Stimulated activated CD8-positive, alpha-beta memory T cell treated with anti-CD3 and anti-CD28 coated beads, Interleukin-4, amount 100 ng/mL, for 24 hours (primary cell): ENCODE measurements at places on chromosomes 3 and 15.

- DNase-seq: no peak
Measured at GRCh38 chr3:20056725-20057611, 16.7 kb downstream of the KAT2B start.

DNA sequence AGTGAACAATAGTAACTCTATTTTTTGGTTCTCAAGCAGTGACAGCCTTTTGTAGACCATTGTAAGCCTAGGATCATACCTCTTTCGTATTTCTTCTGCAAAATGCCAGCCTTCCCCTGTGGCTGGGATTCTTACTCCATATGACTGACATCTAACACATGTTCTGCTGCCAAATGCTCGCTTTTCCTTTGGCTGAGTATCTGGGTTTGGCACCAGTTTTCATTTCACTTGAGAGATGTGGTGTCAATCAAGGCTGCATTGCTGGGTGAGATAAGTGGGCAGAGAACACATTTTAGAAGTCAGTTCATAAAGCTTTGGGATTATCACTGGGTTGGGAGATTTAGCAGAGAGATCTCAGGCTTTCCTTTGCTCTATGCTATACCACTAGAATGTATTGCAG lies 514.7 kb upstream of the SGO1 start:
- no peak for DNase-seq

- DNase-seq: no peak
Measured at GRCh38 chr3:148395821-148396220, 301.9 kb upstream of the AGTR1 start.

- no peak for DNase-seq
Measured at GRCh38 chr3:127288921-127289705, 1.3 kb upstream of the PRR20G start.

- no peak for DNase-seq
Measured at GRCh38 chr3:42045708-42046243, 45.4 kb upstream of the TRAK1 start.

GRCh38 chr15:80572337-80572736 lies 122.8 kb upstream of the ABHD17C start:
- DNase-seq: no peak

GRCh38 chr3:54761637-54762036 lies 166.2 kb downstream of the LRTM1 start:
- no peak for DNase-seq

DNA sequence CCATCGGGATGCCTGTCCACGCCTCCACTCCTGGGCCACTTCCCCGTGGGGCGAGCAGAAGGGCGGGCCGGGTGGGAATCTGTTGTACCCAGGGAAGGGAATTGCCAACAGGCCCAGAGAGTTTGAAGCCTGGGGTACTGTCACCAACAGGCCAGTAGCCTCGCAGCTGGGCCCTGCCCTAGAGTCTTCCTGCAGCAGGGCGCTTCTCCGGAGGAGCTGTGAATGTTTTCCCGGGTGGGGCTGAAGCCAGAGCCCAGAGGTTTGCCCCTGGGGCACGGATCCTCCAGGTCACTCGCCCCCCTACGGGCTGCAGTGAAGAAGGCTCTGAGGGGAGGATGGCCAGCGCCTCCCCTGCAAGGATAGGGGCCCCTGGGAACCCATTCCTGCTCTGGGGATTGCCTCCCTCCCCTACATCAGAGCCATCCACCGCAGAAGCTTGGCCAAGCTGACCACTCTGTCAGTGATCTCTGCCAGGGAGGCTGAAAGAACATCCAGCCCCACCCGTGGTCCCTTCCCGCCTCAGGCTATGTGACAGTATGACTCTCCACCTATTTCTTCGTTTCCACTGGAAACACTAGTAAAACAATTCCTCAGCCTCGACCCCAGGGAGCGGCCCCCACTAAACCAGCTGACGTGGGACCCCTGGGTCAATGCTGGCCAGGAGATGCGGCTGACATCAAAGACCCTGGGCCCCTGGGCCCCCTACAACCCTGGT lies 16.8 kb downstream of the CIDEC start:
- no peak for DNase-seq

GRCh38 chr15:93359425-93360131 lies 270.6 kb upstream of the RGMA start:
- DNase-seq: no peak

- DNase-seq: no peak
Measured at GRCh38 chr3:134857776-134858362, 62.8 kb downstream of the EPHB1 start.

DNA sequence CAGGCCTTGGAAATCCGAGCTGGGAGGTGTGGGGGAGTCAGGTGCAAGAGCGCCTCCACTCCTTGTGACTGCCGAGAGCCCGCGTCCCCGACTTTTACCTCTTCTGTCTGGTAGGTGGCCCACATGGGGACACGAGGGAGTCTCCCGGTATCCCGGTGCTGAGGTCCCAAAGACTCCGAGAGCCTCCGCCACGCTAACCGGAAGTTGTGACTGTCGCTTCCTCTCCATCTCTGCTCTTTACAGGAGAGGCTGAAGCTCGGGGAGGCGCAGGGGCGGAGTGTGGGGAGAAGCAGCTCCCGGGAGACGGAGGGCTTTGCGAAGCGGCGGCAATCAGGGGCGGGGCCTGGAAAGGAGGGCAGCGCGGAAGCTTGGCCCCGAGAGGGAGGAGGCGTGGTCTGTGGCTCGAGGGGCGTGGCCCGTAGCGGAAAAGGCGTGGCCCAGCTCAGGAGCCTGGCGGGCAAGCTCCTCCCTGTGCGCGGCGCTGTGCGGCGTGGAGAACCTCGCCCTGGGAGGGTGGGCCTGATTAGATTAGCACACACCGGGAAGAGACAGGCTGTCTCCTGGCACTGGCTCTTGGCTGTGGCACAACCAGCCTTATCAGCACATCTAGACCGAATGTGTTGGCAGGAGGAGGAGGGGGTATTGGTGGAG lies 143.9 kb downstream of the GABRB3 start:
- DNase-seq: no peak

DNA sequence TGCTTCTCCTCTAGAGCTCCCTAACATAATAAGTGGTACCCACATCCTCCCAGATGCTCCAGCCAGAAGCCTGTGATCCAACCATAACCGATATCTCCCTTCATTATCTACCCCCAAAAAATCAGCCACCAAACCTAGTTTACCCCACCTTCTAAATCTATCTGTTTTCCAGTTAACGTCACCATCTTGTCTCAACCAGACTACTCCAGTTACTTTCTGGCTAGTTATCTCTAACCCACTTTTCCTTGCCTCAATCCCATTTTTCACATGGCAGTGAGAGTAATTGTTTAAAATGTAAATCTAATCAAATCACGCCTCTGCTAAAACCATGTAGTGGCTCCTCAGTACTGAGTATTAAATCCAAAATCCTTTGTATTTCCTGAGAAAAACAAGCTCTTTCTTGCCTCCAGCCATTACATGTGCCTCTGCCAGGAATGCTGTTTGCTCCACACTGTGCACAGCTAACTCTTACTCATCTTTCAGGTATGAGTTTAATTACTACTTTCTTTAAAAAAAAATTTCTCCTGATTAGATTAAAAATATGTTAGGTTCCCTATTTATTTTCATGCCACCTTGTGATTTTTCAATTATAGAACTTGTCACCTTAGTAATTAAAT lies 15.4 kb downstream of the CCDC54 start:
- DNase-seq: no peak

GRCh38 chr15:67840749-67841512 lies 1.1 kb upstream of the RNU6-1 start:
- DNase-seq: no peak
